ENCODE measurements at places on chromosomes 4 and X.
A peak's percentile ranks its signal among the peaks of the same experiment; 100 is the strongest.

- DNase-seq, result no peak
These were observed 3.6 kb upstream of the RNF175 start for GRCh38 chr4:153763404-153763803.

DNA sequence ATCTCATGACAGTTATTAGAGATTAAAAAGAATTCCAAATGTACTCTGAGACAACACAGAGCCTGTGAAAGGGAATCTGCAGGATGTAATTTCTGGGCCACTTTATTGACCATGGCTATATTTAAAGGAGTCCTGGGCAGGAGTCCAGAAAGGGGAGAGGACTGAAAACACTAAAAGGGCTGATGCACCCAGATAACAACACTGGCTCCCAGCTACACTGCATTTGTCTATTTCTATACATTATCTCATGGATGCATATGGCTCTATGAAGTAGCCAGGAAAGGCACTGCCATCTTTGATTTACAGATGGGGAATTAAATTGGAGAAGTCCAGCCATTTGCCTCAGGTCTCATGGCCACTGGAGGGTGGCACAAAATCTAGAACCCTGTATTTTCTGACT, 56.0 kb downstream of the MED28 start:
- DNase-seq, result no peak

- DNase-seq, result peak; percentile 40
These were observed 10.7 kb downstream of the MED12 start for GRCh38 chrX:71128915-71129765.

- no peak for DNase-seq
These were observed 297.5 kb upstream of the KLF3 start for GRCh38 chr4:38366456-38366855.

DNA sequence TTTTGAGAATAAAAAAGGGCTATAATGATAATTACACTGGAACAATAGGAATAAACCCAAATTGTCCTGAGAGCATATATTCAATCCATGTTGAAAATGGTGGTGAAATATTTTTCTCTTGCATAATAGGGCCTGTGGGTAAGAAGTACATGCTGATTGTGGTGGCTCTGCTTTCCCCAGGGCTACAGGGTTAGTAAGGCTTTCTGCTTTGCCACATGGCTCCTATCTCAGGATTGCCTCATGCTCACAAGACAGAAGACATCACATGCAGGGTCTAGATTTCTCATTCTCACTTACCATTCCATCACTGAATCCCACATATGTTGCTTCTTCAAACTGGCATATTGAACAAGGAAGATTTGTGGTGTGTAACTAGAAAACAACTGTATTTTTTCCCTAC, 12.4 kb upstream of the VEGFC start:
- DNase-seq, result no peak

DNA sequence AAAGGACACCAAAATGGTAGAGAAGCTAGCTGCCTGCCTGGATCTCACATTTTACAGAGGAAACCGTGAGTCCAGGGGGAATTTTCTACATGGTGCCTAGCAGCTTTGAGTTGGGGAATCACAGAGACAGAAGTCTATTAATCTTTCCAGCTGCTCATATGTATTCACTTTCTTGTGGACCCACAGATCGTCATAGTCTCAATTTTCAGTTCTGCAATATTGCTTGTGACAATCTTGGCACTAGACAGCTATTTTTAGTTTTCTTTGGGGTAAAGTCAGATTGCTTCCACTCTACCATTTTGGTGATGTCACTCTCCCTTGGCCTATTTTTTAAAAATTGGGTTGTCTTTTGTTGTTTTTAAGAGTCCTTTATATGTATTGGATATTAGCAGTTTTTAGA, 233.4 kb upstream of the STK26 start:
- no peak for DNase-seq

DNA sequence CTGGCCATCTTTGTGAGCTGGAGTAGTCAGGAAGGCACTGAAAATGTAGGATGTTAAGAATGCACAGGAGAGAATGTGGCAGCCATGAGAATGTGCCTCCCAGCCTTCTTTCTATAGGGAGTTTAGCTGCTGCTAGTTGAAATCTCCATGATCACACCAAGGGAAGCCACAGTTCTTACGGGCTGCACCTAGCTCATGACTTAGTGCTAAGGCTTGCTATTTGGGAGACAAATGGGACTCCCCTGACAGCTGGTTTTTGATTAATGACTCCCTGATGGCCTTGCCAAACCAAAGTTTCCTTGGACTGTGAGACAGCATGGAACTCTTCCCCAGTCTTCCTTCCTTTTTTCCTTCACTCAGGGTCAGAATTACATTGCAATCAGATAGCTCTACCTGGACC, 9.2 kb downstream of the CTSO start:
- no peak for DNase-seq
